ENCODE measurements at places on chromosomes 16 and 17.

GRCh38 chr16:14454391-14454790 lies 175.7 kb downstream of the PARN start:
- no peak for DNase-seq

GRCh38 chr17:15321556-15322251 lies 19.7 kb downstream of the TEKT3 start:
- DNase-seq: no peak

DNA sequence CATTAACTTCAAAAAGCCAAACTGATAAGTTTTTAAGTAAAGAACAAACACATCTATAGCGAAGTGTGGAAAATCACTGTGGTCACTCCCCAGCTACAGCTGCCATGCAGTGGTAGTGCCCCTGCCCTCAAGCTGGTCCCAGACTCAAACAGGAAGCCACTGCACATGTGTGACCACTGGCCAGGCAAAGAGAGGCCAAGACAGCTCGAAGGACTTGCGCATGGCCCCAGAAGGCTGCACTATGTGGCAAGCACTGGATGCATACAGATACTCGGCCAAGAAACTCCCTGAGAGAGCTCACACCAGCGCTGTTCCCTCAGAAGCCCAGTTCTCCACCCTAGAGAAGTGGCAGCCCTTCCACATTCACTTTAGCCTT lies 82.4 kb downstream of the ANKRD11 start:
- DNase-seq: no peak

DNA sequence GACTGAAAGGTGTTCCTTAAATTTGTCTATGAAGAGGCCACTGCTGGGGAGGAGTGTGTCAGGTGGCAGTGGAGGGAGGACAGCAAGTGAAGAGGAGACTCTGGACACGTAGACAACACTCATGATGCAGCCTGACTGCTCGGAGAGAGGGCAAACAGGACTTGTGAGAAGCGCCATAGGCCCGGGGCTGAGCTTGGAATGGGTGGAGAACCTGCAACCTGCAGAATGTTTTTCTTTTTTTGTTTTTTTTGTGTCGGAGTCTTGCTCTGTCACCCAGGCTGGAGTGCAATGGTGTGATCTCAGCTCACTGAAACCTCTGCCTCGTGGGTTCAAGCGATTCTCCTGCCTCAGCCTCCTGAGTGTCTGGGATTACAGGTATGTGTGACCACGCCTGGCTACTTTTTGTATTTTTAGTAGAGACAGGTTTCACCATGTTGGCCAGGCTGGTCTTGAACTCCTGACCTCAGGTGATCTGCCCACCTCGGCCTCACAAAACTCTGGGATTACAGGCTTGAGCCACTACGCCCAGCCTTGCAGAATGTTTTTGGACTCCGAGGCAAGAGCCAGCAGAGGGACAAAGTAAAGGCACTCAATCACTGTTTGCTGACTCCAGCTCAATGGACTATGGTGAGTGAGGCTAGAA lies 18.9 kb upstream of the C17orf58 start:
- no peak for DNase-seq

- no peak for DNase-seq
Measured at GRCh38 chr16:71369494-71369893, 11.0 kb downstream of the CALB2 start.

- DNase-seq: peak; percentile 28
Measured at GRCh38 chr17:60971515-60972369, 294.1 kb downstream of the BCAS3 start.

DNA sequence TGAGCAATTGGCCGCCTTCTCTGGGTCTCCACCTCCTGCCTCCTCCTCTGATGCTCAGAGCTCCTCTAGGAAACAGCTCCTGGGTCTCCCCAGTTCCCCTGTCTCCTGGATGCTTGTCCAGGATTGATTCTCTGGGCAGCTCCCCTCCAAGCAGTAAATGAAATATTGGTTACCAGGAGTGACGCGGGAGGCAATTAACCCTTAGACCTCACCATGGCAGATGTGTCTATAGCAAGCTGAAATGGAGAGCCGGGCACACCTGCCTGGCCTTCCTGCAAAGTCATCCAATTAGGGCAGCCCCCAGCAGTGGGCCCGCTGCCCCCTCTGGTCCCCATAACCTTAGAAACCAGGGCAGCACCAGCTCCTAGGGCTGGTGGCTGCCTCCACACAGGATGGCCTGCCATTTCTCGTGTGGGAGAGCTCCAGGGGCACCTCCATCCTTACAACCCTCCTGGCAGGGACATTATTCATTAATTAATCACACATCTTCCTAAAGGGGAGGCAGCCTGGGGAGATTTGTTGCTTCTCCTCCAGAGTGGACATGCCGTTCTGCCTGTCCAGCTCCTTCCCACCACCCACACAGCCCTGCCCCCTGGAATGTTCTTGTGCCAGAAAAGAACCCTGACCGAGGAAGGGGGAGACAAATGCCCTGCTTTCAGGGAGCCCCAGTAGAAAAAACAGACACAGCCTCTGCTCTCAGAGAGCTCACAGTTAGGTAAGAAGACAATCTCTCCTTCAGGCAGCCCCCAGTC lies 8.3 kb upstream of the KIF18B start:
- no peak for DNase-seq

- DNase-seq: no peak
Measured at GRCh38 chr17:62648956-62649294, 21.5 kb downstream of the MRC2 start.

- peak; percentile 95 for DNase-seq
Measured at GRCh38 chr17:21043296-21044232, 753 bp upstream of the USP22 start.

DNA sequence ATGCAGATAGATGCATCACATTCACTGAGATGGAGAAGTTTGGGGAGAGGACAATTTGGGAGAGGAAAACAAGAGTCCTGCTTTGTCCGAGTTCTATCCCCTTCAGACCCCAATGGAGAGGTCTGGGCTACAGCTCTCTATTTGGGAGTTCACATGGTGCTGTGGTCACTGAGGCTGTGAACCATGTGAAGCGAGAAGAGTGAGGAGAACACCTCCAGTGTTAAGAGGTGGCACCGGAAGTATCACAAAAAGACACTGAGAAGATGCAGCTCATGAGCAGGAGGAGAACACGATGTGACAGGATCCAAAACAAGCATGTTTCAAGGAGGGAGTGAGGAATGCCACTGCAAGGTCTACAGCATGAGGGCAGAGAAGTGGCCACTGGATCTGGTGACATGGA lies 39.7 kb downstream of the PIK3R5 start:
- DNase-seq: no peak

DNA sequence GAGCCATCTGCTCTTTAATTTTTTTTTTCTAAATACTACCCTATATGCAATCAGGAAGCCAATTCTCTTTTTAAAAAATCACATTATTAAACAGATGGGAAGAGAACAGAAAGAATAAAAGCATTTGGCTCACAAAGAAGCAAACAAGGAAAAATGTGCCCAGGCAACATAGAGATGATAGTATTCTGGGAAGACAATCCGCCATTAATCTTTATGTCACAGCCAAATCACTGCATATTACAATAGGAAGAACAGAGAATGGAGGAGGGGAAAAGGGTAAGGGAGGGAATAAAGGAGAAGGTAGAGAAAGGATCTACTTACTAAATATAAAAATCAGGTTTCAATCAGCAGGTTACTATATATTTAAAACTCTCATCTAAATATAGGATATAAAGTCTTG lies 34.3 kb downstream of the STAT5B start:
- DNase-seq: no peak

DNA sequence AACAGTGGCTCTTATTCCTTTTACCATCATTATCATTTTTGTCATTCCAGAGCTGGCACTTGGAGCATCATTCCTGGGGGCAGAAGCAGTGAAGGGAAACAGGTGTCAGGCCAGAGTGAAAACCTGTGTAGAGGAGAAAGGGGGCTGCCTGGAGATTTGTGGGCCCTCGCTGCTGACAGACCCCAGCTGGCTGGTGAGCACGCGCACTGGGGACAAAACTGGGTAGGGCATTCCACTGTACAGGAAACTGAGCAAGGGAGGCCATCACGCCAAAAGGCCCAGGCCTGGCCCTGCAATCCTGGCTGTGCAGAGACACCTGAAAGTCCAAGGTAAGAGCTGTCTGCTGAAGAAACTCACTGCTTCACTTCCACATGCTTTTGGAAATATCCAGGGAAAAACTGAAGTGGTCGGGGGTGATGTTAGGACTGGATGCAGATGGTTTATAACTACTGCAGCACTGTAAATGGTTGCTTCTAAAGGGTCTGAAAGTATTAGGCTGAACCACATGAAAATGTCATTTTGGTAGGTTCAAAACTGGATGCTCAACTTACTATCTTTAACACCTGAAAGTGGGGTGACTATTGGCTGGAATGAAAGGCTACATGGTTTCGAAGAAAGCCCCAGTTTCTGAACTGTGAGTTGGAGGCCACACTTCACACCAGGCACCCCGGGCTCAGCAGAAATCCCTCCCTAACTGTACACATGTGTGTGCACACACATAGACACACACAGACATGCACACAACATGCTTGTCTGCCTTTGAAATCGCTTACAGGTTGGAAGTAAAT lies 225.0 kb downstream of the C16orf78 start:
- DNase-seq: no peak

DNA sequence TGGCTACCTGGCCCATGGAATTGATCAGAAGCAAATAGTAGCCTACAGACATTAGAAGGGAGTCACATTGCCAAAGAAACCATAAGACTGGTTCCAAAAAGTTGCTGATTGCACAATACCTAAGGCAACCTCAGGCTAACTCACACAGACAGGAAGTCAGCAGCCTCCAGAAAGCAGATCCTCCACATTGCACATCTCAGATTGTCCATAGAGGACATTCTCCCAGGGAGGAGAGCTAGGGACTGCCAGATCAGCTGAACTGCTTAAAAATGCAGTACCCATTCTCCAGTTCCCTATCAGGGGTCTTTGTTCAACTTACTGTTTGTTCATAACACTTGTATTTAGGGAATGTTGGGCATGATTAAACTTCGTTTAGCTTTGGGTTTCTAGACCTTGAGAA lies 4.2 kb downstream of the CCL3 start:
- no peak for DNase-seq

- DNase-seq: peak; percentile 4
Measured at GRCh38 chr17:56499799-56500388, 93.6 kb upstream of the NOG start.

GRCh38 chr17:10724546-10725195 lies 5.2 kb downstream of the TMEM220 start:
- no peak for DNase-seq

DNA sequence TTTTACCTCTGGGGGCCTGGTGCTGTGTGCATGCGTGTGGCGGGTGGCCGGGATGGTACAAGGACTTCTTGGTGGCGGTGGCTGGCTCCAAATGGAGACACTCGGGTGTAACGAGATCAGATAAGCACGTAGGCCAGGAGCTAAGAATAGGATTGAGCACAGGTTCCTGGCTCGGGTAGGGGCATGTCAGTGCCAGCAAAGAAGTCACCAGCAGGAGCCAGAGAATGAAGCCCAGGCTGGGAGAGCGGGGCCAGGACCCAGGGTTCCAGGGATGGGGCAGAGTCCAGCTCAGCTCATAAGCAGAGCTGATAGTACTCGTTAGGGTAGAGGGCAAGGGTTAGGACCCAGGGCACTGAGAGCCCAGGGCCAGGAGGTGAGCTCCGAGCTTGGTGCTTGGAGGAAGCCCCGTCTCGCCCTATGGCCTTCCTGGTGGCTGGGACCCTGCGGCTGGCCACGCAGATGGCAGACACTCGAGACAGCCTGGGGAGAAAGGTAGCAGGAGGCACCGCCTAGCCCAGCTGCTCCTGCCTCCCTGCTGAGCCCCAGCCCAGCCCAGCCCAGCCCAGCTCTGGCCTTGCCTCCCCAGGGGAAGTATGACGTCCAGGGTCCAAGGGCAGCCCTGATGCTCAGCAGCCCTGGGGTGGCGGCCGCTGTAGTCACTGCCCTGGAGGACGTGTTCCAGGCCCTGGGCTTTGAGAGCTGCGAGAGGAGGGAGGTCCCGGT lies 8.9 kb downstream of the ZNF213 start:
- no peak for DNase-seq

DNA sequence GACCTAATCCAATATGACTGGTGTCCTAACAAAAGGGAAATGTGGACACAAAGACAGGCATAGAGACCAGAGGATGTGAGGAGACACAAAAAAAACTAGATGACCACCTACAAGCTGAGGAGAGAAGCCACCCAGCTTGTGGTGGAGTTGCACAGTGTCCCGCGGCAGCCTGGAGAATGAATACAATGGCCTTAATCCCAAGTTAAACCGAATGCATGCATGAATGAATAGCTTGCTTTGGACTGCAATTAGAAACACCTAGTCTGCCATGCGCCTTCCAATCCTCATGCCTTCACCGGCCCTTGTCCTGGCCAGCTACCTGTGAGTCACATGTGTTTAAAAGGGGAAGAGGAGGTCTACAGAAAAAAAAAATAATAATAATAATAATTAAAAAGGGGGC lies 72.0 kb downstream of the CNGB1 start:
- DNase-seq: no peak

- DNase-seq: no peak
Measured at GRCh38 chr17:16480995-16481394, 11.0 kb downstream of the LRRC75A start.
